ENCODE measurements at places on chromosomes 2 and 18. TPM values are rescaled to one million over a fixed set of nuclear protein-coding genes. Genes with fewer than 3 reads are reported as not detected.

DNA sequence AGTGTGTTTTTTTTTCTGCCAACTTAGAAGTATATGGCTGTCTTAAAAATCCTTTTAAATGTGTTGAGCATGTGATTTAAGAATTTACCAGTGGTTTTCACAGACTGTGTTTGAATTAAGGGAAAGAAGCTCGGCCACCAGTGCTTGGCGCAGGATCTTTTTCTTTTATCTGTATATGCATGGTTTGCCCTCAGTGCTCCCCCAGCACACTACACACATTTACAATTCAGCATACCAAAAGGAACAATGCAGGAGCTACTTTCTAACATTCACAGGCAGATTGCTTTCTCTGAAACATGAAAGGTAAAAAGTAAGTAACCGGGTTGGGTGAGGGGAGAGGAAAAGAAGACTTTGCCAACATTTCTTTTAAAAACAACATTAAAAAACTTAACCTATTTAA, 3.9 kb downstream of the SALL3 start:
- DNase-seq = no peak

GRCh38 chr18:9437021-9437437, 38.3 kb upstream of the RALBP1 start:
- no peak for DNase-seq

- no peak for DNase-seq
Observed at GRCh38 chr2:197870137-197870536, 65.7 kb downstream of the PLCL1 start.

DNA sequence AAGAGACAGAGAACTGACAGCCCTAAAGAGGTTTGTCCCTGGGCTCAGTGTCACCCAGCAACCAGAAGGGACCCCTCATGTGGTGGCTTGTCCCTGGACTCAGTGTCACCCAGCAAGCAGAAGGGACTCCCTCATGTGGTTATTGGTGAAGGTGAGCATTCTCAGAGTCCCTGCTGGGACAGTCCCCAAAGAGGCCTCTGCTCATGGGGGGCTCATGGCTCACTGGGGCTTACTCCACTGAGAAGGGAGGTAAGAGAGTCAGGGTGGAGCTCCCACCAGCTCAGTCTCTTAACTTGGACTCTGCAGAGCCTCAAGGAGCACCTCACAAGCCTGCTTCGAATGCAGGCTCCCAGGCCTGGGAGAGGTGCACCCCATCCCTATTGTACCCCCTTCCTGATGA, 145.2 kb upstream of the COPS8 start:
- no peak for DNase-seq

SANBR gene
- 6.2 TPM for total RNA-seq

All from Right ventricle myocardium superior (tissue), 1 donor.